Stimulated activated CD4-positive, alpha-beta T cell treated with anti-CD3 and anti-CD28 coated beads, Interleukin-2, amount 100 ng/mL, for 4 hours (primary cell): ENCODE measurements at places on chromosomes 2 and 18.

- no peak for DNase-seq
These were observed 281.5 kb upstream of the PXDN start for GRCh38 chr2:2025803-2026202.

DNA sequence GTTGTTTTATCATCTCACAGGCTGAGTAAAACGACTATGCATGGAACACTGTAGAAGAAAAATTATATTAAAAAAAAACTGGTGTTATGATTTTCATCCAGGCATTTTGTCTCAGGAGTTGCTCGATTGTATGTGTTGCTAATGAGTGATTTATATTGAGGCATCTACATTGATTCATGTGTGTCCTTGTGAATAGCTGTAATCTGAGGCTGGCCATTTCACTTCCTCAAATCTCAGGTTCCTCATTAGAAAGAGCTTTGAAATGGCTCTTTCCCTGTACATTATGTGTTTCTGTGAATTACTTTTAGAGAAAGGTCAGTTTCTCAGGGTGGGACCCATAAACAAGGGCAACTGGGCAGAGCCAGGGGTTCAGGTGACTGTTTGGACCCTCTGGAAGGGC, 2.3 kb downstream of the IL18R1 start:
- no peak for DNase-seq

DNA sequence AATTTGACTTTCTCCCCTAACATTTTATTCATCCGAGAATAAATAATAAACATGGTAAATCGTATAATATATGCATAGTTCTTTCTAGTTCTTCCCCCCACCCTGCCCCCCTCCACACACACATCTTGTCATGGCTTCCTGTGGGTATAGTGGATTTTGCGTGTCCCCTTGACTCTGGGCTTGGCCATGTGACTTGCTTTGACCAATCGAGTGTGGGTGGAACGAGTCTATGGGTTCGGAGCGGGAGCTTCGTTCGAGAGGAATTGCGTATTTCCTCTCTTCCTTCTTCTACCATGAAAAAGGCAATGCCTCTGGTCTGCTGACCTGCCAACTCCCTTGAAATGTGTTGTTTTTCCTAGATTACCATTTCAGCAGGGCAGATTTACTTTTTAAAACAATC, 175.2 kb downstream of the LTBP1 start:
- DNase-seq: no peak

- DNase-seq: no peak
These were observed 1084.7 kb upstream of the LRRTM1 start for GRCh38 chr2:81389203-81389602.

DNA sequence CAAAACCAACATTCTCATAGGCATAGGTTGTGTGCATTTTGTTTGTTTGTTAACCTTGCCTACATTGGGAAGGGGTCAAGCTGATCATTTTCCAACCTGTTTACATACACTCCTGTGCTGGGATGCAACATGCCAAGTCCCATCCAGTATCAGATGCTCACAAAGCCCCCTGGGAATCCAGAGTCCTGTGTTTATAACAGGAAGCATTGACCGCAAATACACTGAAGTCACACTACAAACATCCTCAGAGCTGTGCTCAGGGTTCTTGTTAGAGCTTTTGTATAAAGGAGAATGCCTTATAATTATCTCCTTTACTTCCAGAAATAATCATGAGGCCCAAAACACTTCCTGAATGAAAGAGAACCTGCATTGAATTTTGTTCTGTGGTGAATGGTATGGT, 488.7 kb upstream of the TCF4 start:
- no peak for DNase-seq

DNA sequence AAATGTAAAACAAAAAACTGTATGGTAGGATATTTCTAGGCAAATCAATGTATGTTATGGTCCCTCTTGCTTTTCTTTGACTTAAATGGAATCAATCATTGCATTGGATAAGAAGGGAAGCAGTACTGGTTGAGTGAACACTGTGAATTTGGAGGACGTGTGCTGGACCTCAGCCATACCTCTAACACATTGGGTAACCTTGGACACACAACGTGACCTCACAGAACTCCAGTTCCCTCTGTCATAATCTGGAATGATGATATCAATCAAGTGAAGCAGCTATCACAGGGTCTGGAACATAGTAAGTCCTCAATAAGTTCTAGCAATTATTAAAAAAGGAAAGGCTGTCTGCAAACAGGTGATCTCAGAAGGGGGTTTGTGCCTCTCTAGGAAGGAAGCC, 474.9 kb upstream of the TCF4 start:
- DNase-seq: no peak

GRCh38 chr2:32926708-32927084, 20.1 kb upstream of the LTBP1 start:
- DNase-seq: no peak

DNA sequence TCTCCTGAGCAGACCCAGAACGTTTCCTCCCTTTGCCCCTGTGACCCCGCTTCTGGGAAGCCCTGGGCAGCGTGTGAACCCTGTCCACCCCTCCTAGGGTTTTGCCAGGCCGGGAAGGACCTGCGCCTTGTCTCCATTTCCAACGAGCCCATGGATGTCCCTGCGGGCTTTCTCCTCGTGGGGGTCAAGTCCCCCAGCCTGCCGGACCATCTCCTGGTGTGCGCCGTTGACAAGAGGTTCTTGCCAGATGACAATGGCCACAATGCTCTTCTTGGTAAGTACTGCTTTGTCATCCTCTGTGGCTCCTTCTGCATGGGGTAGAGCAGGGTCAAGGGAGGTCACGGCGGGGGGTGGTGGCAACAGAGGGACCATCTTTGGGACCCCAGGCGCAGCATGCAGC, 32.5 kb downstream of the GREB1 start:
- DNase-seq: no peak

DNA sequence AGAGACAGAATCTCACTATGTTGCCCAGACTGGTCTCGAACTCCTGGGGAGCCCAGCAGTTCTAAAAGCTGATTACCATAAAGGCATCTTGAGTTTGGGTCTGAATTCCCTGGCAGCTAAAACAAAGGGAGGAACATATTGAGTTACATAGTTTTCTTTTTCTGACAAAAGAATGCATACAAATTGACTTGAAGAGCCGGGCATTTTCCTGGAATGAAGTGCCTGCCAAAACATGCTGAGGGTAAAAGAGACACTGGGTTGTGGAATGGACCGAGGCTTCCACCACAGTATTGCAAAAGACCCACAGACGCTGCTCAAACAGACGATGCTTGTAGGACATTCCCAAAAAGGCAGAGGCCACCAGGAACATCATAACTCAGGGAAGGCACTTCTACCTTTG, 35.1 kb upstream of the ROCK2 start:
- no peak for DNase-seq

DNA sequence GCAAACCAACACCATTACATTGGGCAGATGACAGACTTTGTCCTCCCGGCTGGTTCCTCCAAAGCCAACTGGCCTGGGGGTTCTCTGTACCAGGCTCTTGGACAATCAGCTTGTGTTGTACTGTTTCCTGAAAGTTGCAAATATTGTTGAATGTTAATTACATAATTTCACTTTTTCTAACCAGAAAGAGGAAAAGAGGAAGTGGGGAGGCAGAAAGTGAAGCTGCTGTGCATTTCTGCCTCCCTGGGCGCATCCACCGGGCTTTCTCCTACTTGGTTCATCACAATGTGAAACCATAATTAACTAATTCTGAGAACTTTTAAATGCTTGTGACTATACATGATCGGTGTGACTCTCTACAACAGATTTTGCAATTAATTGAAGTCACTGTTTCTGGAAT, 10.1 kb downstream of the TWIST2 start:
- no peak for DNase-seq

DNA sequence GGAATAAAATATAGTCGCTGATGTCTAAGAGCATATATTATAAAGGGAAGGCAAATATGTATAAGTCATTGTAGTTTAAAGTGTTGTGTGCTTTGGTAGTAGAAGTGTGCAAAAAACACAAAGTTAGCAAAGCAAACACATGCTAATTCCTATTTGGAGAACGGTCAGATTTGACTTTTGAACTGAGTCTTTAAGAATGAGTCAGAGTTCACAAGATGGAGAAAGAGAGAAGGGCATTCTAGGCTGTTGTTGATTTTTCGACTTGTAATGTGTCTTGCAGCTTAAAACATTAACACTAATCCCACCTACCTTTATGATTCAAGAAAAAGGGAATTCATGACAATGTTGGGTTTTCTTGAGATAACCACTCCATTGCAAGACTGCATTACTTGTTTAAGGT, 98.1 kb downstream of the CRIM1 start:
- DNase-seq: no peak

GRCh38 chr2:128374001-128374710, 55.5 kb upstream of the HS6ST1 start:
- no peak for DNase-seq

GRCh38 chr18:55275039-55275901, 312.7 kb downstream of the TCF4 start:
- no peak for DNase-seq

DNA sequence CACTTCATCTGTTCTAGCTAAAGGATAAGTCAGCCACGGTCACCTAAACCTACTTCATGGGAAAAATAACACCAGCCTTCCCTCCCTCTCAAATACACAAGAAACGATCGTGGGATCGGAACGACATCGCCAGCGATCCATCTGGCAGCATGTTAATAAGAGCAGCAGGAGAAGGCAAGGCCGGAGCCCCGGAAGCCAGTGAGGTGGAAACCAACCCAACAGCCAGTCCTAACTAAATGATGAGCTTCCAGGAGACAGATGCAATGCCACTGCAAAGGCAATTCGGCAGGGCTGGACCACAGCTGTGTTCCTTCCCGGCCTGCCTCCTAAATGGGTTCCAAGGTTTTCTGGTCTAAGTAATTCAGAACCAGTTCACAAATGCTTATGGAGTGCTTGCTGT, 117.5 kb downstream of the TMEM163 start:
- DNase-seq: no peak

DNA sequence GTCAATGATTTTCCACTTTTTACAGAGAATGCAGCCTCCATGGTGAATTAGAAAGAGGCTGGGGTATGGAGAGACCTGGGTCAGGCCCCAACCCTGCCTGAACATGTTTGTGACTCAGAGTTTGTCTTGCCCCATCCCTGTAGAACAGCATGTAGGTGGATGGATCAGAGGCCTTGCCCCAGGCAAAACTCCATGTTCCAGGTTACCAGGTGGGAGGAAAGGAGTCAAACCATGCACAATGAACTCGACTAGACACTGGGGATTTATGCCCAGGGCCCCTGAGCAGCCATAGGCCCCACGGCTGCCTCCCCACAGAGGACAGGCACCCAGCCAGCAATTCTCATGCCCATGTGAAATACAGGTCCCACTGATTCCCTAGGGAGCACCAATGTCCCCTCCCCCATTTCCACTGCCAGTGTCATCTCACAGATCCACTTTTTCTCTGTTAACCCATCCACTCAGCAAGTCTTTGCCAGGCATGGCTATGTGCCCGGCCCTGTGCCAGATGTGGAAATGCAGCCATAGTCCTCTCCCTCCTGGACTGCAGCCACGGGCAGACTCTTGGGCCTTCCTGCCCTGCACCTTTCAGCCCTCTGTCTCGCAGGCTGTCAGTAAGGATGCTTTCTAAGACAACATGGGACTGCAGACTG, 737.8 kb upstream of the HS6ST1 start:
- no peak for DNase-seq

DNA sequence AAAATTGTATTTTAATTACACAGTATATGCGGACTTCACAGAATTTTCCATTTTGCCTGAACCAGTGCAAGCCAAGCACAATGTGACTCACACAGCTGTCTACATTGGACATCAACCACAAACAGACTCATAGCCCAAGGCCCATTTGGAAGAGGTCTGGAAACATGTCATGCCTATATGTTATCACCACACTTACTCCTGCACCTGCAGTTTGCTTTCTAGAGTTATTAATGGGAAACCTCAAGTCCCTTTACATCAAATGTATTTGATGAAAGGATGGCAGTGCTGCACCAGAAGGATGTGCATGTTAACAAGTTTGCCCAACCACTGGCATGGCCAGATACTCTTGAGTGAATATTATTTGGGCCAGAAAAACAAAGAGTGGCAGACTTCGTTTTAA, 548.9 kb upstream of the CDH2 start:
- no peak for DNase-seq

GRCh38 chr2:24973812-24974211, 2.1 kb upstream of the DNAJC27 start:
- DNase-seq: no peak

DNA sequence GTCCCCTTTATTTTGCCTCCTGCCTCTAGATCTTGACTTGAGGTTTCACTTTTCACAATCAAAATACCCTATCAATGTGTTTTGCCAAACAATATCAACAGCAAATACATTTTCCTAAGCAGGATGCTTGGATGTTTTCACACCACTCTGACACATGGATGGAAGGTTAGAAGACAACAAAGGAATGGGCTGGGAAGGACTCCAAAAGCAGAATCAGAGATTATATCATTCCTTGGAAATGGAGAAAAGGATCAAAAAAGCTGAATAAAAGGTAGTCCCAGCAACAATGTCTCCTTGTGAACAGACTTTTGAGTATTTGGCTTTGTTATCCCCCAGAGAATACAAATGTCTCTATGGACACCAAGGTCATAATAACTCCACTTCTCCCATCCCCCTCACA, 170.8 kb downstream of the ETAA1 start:
- no peak for DNase-seq

GRCh38 chr18:63492851-63493250, 16.1 kb downstream of the SERPINB5 start:
- no peak for DNase-seq

- no peak for DNase-seq
These were observed 143.4 kb downstream of the NDUFA10 start for GRCh38 chr2:239881561-239882320.

DNA sequence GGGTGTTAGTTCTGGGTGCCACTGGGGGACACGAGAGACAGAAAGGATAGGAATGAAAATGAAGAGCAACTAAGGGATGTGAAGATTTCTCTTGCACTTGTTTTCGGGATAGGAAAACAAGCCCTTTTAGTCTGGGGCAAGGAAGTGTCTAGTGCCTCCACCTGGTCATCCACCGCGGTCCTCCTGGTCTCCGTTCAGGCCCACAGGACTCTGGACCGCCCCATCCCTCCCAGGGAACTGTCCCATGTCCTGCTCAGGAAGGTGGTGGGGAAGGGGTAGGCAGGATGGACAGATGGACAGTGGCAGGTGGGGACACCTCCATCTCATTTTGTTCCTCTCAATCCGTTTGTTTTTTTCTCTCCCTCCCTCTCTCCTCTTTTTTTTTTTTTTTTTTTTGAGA, 45.9 kb downstream of the AGAP1 start:
- DNase-seq: no peak

DNA sequence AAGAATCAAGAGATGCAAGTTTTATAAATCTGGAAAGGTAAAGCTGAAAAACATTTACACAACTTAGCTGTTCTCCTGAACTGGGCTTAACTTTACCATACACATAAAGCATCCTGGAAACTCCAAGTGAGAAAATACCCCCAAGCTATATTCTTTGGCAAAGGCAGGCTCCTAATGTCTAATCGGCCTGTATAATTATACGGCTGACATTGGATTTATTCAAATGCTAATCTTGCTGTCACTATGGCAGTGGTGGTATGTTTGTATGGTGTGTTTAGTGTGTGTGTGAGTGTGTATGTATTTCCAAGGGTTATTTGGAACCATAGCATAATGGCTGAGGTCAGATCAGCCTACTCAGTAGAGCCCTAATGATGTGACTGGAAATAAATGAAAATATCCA, 1031.8 kb upstream of the ZEB2 start:
- no peak for DNase-seq

- no peak for DNase-seq
These were observed 177.6 kb downstream of the LAMA1 start for GRCh38 chr18:6939972-6940371.
